ENCODE measurements at places on chromosomes 5 and 9. TPM values are rescaled to one million over a fixed set of nuclear protein-coding genes. Genes with fewer than 3 reads are reported as not detected.

Gene SUB1
- total RNA-seq: 362 TPM

Gene OLFM1
- total RNA-seq: 23.4 TPM

Gene TMC1
- total RNA-seq: 0.06 TPM

Gene CTSL
- total RNA-seq: 393 TPM

Gene SVEP1
- not detected for total RNA-seq

Gene ORM2
- not detected for total RNA-seq

Gene PCSK1
- not detected for total RNA-seq

Gene TICAM2
- 22.1 TPM for total RNA-seq

Gene BARHL1
- total RNA-seq: not detected

Gene POC5
- 27.9 TPM for total RNA-seq

Gene NXNL2
- 1.1 TPM for total RNA-seq

Gene ANKRD34B
- total RNA-seq: not detected

Gene SH3GLB2
- 39.9 TPM for total RNA-seq

Gene SLC28A3
- total RNA-seq: 0.11 TPM

Gene SLC34A1
- not detected for total RNA-seq

Gene PCDHAC2
- not detected for total RNA-seq

Gene FXN
- total RNA-seq: 4.4 TPM

Gene SPATA31A3
- not detected for total RNA-seq

Gene SPATA31D4
- total RNA-seq: not detected

Gene C1QTNF2
- 5.7 TPM for total RNA-seq

Gene NRG2
- total RNA-seq: not detected

Gene ITGA1
- 27.4 TPM for total RNA-seq

Gene PLAC8L1
- total RNA-seq: not detected

Gene DAB2
- 49.9 TPM for total RNA-seq

Gene FAM169A
- 16.5 TPM for total RNA-seq

Gene KIF4B
- not detected for total RNA-seq

Gene EPB41L4A
- total RNA-seq: 0.11 TPM

Gene PCDHA2
- total RNA-seq: not detected

Gene PCDHB8
- total RNA-seq: 0.75 TPM

Gene ALDH1A1
- total RNA-seq: not detected

Gene SPOCK1
- 0.95 TPM for total RNA-seq

Gene UIMC1
- 24.4 TPM for total RNA-seq

Gene MYORG
- 0.97 TPM for total RNA-seq

Gene PCDHGA7
- total RNA-seq: 0.91 TPM

Gene HSPA5
- total RNA-seq: 50.3 TPM

Gene SEMA6A
- total RNA-seq: 6.0 TPM

Gene WDR38
- not detected for total RNA-seq

Gene CCDC152
- total RNA-seq: not detected

Gene TLX3
- not detected for total RNA-seq

Gene TAF11L10
- not detected for total RNA-seq

Gene PCDHGA10
- 1.2 TPM for total RNA-seq

Gene ERMP1
- 3.2 TPM for total RNA-seq

Gene CYLC2
- total RNA-seq: not detected

Gene IL31RA
- total RNA-seq: 8.9 TPM

Gene ABLIM3
- total RNA-seq: 32.8 TPM

Data from SJSA1 (cell line).